Regular cardiac myocyte (primary cell): ENCODE measurements at places on chromosomes 1 and 21. TPM values are rescaled to one million over a fixed set of nuclear protein-coding genes. Genes with fewer than 3 reads are reported as not detected.

PCNT gene
- total RNA-seq = 16.6 and 24.5 TPM in 2 replicates

ANXA9 gene
- total RNA-seq = not detected in 2 replicates

TFF3 gene
- 0.58 TPM in 1 of 2 replicates, not detected in the other for total RNA-seq

AMPD1 gene
- total RNA-seq = not detected in 2 replicates

ITLN1 gene
- 0.28 TPM in 1 of 2 replicates, not detected in the other for total RNA-seq

SPRR2B gene
- not detected in 2 replicates for total RNA-seq

CA6 gene
- total RNA-seq = not detected in 2 replicates

NPR1 gene
- 0.19 and 0.85 TPM in 2 replicates for total RNA-seq

SAMD13 gene
- 0.56 and 0.77 TPM in 2 replicates for total RNA-seq
